Activated gamma-delta T cell treated with Interleukin-2 at 50 U/mL for 16 hours (primary cell): ENCODE measurements at places on chromosomes 11 and 22.

GRCh38 chr22:35733791-35734516 lies 16.3 kb downstream of the APOL5 start:
- DNase-seq: no peak

- DNase-seq: no peak
Observed at GRCh38 chr11:132037467-132037862, 667.0 kb downstream of the NTM start.

DNA sequence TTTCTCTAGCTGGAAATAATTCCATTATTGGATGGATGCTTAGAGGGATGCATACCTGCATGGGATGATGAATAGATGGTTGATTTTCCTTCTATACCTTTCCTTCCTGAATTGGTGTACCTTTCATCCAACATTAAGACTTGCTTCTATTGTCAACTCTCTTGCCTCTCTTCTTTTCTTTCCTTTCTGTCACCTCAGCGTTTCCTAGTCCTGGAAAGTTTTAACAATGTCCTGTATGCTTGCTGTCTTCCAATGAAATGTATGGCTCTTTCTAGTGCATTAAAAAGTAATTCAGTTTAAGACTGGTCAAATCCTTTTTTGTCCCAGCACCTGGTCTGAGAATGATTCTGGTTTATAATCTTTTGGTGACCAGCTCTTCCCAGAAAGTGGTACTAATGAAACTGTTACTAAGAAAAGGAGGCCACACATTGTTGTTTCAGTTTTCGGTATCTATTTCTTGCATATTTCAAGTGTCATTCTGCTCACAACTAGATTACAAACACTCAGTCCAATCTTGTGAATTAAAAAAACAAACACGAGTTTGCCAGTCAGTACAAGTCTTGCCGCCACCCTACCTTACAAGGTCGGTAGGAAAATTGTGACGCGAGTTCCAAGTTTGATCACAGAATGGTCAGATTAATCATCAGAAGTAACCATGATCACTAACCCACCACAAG lies 8.0 kb downstream of the POU2AF1 start:
- no peak for DNase-seq

DNA sequence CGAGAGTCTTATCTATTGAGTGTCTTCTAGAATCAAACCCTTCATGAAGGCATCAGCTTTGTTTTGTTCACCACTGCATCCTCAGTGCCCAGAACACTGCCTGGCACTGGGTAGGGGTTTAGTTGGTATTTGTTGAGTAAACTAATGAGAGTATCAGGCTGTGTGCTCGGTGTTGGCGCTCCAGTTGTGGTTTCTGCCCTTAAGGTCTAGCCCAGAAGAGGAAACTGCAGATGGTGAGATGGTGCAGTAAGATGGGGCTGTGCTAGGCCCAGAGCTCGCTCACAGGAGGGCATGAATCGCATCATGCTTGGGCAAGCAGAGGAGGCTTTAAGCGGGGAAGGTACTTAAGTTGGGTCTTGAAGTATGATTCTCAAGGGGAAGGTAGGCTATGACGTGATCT lies 97.2 kb downstream of the FBXO7 start:
- no peak for DNase-seq

DNA sequence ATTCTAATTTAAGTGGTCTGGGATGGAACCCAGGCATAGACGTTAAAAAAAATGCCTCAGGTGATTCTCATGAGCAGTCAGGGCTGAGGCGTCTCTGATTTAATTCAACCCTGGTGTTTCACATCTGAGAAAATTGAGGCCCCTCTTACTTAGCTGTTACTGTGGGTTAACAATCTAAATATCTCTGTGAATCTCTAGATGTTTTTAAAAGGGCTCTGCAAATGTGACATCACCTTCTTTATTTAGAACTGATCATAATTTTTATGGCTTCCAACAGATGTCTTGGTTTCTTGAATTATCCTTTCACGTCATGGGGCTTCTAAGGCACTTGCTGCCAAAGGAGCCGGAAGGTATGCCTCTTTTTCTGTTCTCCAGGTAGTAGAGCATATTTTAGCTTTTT lies 76.1 kb upstream of the LIN7C start:
- no peak for DNase-seq

GRCh38 chr22:50696251-50696798 lies 23.7 kb downstream of the SHANK3 start:
- DNase-seq: no peak

GRCh38 chr11:13760115-13760514 lies 91.6 kb downstream of the FAR1 start:
- DNase-seq: no peak
